Activated CD8-positive, alpha-beta memory T cell treated with anti-CD3 and anti-CD28 coated beads for 4 hours (primary cell): ENCODE measurements at places on chromosomes 2 and 18.

GRCh38 chr2:112138159-112139032 lies at the start of gene FBLN7:
Gene FBLN7 (plus strand): TSS chr2:112138385. CDS start chr2:112138656, 271 bp downstream.
- DNase-seq = no peak

GRCh38 chr2:143801561-143801960 lies 672.3 kb downstream of the ARHGAP15 start:
- DNase-seq = no peak

DNA sequence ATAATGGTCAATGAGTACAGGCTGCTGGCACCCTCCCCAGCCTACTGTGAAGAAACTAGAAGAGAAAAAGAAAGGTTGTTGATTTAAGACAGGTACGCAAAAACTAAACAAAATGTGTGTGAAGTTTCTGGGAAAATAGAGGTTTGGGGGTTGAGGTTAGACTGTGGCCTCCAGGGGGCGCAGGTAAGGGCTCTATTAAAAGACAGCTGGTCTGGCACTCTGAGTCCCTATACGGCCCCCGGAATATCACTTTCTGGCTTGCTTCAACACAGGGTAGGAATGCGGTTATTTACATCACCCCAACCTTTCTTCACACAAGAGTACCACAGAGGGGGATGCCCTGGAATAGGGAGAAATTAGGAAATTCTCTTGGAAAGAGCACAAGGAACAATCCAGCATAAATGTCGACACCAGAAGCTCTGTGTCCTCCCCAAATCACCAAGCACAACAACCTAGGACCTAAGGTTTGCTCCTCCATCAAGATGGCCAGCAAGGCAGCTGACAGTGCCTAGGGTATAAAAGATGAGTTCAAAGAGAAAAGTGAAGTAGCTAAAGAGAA lies 480.8 kb upstream of the KLHL29 start:
- DNase-seq = no peak

- no peak for DNase-seq
Measured at GRCh38 chr18:59429608-59430007, 70.5 kb upstream of the LMAN1 start.

GRCh38 chr2:161436411-161436810 lies 20.3 kb downstream of the TBR1 start:
- DNase-seq = no peak
